ENCODE measurements at places on chromosomes 1 and 21.

- DNase-seq: no peak
These were observed 68.8 kb downstream of the JMJD4 start for GRCh38 chr1:227666286-227666685.

DNA sequence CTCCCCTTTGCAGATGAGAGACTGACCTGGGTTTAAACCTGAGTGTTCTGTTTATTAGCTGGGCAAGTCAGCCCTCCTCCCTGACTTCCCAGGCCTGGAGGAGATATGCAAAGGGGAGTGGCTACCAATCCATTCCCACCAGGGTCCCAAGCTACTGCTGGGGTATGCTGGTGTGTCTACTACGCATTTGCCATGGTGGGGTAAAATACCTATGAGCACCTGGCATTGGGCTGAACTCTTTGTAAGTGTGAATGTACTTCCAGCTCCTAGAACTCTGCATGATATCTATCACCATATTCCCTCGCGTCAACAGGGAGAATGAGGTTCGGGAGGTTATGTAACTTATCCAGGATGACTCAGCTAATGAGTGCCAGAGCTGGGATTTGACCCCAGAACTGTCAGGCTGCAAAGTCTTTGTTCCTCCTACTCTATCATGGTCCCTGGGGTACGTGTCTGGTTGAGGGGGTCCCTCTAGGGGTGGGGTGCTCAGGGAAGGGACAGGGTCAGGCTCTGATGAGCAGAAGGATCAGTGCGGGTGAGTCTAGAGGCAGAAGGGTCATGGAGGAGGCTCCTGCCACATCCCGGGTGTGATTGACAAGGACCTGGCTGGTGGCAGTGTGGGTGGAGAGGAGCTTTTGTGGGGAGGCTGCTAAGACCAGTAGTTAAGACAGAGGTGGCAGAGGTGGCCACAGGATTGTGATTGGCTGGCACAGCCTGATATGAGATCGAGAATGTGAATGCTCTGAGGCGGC is 16.7 kb downstream of the AMPD2 start:
- DNase-seq: no peak

DNA sequence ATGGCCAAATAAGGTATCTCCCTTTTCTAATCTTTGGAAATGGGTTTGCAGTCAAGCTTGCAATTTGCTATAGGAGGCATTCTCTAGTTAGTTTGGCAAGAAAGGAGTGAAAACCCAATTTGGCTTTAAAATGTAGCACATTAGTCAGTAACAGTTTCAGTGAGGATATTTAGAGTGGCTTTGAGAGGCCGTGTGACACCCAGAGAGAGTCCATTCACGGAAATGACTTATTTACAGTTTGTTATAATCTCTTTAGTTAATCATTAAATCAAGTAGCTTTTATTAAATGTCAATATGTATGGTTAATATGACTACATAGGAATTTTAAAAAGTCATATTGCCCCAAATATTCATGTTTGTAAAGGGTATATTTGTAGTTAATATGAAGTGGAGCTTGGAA is 9.6 kb downstream of the ZBTB18 start:
- DNase-seq: no peak

GRCh38 chr1:19811206-19811851 is 3.8 kb downstream of the RNF186 start:
- no peak for DNase-seq

DNA sequence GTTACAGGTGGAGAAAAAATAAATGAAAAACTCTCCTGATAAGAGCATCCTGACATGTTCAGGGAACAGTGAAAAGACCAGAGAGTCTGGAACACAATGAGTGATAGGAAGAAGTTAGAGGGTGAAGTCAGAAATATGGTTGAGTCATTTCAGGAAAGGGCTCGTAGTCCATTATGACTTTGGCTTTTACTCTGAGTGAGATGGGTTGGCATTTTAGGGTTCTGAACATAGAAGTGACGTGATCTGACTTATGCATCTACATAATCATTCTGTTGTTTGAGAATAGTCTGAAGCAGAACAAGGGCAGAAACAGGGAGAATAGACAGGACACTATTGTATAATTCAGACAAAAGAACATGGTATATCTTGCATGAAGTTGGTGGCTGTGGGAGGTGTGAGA is 5.8 kb downstream of the HMCN1 start:
- no peak for DNase-seq

GRCh38 chr1:242189591-242189990 is 190.7 kb upstream of the MAP1LC3C start:
- DNase-seq: no peak

DNA sequence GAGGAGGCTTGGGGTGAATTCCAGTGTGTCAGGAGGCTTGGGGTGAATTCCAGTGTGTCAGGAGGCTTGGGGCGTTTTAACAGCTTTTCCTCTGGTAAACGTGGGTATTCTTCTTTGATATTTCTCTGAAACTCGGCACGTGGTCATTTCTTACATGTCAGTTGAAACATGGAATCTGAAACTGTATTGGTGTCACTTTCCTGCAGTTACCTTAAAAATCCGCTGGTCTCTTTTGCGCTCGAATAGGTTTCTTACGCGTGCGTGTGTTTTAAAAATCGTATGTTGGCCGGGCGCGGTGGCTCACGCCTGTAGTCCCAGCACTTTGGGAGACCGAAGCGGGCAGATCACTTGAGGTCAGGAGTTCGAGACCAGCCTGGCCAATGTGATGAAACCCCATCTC is 33.5 kb downstream of the PRKCZ start:
- no peak for DNase-seq

- DNase-seq: peak; percentile 40
These were observed 1.9 kb downstream of the ITPKB start for GRCh38 chr1:226736908-226737818.

DNA sequence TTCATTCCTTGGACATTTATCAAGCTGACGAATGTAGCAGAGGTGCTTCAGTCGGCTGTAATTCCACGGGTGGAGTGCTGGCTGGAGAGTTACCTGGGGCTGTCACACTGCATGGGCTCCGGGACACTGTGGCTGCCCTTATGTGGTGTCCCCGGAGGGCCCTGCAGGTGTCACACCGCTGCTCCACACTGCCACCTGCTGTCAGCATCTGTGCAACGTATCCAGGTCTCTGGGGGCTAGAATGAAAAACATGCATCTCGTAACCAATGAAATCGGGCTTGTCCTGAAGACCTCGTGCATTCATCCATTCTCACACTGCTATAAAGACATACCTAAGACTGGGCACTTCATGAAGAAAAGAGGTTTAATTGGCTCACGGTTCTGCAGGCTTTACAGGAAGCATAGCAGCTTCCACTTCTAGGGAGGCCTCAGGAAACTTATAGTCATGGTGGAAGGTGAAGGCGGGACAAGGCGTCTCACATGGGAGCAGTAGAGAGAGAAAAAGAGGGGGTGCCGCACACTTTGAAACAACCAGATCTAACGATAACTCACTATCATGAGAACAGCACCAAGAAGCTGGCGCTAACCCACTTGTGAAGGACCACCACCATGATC is 46.7 kb upstream of the PCBP3 start:
- peak; percentile 68 for DNase-seq

Data from stimulated activated CD4-positive, alpha-beta T cell treated with anti-CD3 and anti-CD28 coated beads, TNF-alpha, amount 100 ng/mL, for 1 hour (primary cell).